ENCODE measurements at places on chromosomes 6 and 20.

GRCh38 chr6:132490478-132491204, 22.3 kb downstream of the STX7 start:
- peak; percentile 27 for DNase-seq

DNA sequence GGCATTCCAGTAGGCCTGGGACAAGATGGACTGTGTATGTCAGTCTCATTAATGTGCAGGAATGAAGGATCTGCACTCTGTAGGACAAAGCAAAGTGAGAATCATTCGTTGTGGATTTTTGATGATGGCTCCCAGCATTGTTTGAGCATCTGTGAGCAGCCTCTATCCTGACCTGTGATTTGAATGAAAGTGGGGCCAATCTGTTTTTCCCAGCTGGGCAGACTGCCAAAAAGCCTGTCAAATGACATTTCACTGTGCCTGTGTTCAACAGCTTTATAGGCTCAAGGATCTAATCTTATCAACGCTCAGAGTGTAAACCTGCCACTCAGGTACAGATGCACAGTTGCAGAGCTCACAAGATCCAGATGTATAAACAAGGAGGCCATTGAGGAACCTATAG, 86.7 kb upstream of the SYNDIG1 start:
- DNase-seq, result no peak

DNA sequence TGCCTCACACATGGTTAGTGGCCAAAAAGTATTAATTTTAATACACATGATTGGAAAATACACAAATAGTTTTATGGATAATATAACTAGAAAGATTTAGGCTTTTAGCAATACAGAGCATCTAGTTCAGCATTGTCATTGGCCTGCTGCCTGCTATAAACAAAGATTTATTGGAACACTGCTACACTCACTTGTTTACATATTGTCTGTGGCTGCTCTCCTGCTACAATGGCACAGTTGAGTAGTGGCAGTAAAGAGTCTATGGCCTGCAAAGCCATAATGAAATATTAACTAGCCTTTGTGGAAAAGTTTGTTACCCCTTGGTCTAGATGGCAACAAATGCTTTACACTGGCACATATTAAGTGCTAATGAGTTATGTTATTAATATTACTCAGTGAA, 37.8 kb downstream of the ZNF451 start:
- no peak for DNase-seq

DNA sequence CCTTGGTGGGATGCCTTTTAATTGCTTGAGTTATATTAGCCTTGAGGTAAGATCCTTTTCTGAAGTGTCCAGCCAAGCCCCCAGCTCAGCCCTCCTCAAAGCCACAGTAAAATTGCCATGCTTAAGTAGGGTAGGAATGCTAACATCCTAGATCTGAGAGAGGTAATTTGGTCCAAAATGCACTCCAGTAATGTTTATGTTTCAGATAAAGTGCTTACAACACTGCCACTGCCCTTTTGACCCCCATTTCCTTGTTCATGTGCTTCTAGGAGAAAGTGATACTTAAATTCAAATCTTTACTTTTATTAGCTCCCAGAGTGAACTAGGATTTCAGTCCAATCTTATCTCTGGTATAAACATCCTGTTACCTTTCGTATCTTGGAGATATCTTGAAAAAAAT, 318.0 kb downstream of the BMP2 start:
- no peak for DNase-seq

- DNase-seq, result no peak
Observed at GRCh38 chr20:24163506-24163905, 174.9 kb upstream of the GGTLC1 start.

GRCh38 chr6:13089296-13089994, 238.9 kb downstream of the TBC1D7 start:
- DNase-seq, result no peak

DNA sequence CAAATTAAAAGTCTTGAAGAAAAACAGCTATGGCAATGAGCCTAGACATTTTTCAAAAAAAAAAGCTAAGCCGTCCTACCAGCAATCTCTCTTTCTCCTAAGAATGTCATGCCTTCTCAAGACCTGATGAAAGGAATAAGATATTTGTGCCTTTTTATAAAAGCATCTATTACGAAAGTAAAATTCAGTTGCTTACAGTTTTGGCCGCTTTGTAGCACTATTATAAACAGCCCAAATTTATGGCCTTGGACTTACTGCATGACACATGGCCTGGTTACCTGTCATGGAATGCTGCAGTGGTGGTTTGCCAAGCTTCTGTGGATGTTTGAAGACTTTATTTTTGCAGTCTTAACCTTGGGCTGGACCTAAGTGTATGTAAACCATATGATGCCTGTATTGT, 22.2 kb upstream of the VAPB start:
- no peak for DNase-seq

GRCh38 chr6:38056361-38056760, 236.8 kb downstream of the ZFAND3 start:
- no peak for DNase-seq

DNA sequence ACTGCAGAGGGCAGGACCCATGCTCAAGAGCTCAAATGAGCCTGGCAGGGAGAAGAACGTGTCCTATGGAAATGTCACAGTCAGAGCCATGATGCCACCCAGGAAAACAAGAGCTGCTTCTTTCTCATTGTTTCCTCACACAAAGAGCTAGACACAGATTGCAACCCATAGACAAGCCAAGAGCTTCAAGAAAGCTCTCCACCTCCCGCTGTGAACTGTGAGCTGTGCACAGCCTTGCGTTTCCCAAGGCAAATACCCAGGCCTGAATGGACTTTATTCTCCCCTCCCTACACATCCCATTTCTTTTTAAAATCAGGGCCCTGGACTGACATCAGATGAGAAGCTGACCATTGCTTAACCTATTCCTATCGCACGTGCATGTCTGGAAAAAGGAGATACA, 388.8 kb downstream of the RNGTT start:
- no peak for DNase-seq

DNA sequence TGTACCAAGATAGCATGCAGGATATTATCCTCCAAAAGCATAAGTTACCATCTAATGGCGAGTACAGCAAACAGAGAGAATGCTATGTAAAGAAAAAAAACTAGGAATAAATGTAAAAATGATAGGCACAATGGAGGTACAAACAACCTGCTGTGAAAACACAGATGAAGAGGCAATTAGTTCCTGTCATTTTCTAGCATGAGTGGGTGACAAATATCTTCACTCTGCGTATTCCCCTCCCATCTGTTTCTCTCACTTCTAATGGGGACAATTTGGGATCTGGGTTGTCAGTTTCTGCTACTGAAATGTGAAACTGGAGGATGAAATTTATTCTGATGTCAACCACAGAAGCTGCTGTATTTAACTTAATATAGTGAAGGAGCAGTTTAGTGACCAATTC, 11.7 kb upstream of the PTPRK start:
- DNase-seq, result no peak

DNA sequence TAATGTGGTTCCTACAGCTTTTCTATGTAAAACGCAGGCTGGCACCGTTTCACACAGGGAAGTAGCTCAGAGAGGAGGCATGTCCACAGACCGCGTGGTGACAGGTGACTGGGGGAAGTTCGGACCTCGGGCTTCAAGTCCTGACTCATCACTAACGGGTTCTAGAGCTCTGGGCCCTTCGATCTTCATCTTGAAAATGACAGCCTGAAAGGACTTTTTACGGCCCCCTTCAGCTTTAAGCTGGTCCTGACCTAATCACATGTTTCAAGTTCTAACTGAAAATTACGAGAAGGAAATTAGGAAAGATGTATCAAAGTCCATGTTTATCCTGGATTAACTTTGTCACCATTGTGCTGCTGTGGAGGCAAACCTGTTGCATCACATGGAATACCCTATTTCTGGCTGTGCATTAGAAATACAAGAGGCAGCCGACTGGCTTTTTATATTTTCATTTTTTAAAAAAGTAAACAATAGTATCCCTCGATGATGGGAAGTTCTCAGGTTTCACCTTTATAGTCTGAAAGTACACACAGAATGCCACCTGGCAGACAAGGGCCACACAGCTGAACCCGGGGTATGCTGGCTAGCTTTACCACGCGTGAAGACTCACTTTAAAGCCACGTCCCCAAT, 2.0 kb downstream of the MAN1A1 start:
- DNase-seq, result no peak

- peak; percentile 86 for DNase-seq
Observed at GRCh38 chr6:9482030-9482738, 932.7 kb downstream of the TFAP2A start.

GRCh38 chr20:12074111-12074655, 156.5 kb downstream of the BTBD3 start:
- no peak for DNase-seq

- DNase-seq, result no peak
Observed at GRCh38 chr6:79946272-79947190, 822 bp downstream of the ELOVL4 start.

DNA sequence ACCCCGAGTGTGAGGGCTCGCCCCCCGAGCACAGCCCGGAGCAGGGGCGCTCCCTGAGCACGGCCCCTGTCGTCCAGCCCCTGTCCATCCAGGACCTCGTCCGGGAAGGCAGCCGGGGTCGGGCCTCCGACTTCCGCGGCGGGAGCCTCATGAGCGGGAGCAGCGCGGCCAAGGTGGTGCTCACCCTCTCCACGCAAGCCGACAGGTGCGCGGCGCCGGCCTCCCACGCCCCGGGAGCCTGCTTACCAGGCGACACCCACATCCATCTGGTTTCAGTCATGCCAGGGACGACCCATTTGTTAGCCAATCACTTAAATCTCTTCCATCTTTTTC, 73.5 kb upstream of the PBOV1 start:
- DNase-seq, result no peak

DNA sequence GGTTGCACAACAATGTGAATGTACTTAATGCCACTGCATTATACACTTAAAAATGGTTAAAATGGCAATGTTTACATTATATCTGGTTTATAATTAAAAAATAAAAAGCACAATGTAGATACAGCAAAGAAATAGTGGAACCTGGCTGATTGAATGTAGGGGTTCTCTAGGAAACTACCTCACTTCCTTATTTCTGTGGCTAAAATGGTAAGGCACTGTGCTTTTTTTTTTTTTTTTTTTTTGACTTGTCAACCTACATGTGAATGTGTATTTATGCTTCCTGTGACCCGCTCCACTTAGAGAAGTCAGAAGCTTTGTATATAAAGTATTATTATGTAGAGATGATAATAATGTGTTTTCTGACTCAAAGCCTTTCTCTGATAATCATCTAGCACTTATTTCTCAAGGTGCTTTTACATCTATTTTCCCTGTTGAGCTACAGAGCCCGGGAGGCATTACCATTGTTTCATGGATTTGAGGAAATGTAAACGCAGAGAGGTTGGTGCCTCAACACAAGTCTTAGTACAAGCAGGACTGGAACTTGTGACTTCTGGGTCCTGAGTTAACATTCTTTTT, 55.0 kb downstream of the SOX4 start:
- DNase-seq, result no peak

- no peak for DNase-seq
Observed at GRCh38 chr20:20872428-20872827, 160.0 kb upstream of the RALGAPA2 start.

DNA sequence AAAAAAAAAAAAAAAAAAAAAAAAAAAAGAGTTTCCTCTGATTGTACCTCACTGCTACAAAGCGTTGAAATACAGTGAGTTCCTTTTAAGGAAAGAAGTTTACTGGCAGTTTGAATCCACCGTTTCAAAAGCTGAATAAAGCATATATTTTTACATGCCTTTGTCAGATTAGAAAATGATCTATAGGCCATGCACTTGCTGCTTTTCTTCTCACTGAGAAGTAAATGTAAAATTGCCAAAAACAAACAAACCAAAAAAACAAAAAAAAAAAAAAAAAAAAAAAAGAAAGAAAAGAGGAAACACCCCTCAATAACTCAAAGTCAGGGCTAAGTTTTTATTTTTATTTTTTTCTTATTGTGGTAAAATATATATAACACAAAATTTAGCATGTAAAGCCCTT, 81.9 kb downstream of the LYRM4 start:
- DNase-seq, result no peak

- DNase-seq, result no peak
Observed at GRCh38 chr6:25253351-25253750, 25.8 kb upstream of the CARMIL1 start.

DNA sequence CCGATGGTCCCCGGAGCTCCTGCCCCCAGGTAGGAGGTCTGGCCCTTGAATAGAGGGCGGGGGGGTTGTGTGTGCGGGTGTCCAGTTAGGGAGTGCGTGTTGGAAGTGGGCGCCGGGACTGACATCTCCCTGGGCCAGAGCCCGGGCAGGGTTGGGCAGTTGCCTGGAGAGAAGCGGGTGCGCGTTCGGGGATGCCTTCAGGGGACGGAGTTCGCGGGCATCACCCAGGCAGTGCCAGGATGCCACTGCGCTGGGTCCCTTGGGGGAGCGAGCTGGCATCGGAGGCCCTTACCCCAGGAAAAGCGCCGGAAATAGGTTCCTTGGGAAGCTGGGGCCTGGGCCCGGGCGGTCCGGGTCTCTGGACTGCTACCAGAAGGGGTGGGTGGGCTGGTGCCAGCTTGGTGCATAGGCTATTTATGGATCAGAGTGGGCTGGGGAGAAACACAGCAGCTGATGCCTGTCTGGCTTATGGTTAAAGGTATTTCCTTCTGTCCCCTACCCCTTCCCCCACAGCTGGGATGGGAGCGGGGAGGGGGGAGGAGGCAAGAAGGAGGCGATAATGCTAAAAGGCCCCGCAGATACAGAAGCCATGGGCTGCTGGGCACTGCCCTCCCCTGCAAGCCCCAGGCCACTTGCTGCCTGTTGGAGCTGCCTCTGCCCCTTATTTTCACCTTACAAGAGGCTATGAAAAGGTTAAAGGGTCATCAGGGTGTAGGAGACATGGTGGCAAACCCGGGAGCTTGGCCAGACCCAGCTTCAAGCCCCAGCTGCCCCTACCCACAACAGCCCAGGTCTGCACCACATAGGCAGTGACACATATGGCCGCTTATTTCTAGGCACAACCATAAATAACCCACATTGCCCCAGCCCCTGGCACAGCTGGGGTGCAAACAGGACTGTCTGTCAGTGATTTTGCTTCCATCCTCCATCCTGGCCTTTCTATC, 638 bp downstream of the PACSIN1 start:
- DNase-seq, result no peak

GRCh38 chr6:97465877-97466561, 183.0 kb upstream of the MMS22L start:
- DNase-seq, result no peak

DNA sequence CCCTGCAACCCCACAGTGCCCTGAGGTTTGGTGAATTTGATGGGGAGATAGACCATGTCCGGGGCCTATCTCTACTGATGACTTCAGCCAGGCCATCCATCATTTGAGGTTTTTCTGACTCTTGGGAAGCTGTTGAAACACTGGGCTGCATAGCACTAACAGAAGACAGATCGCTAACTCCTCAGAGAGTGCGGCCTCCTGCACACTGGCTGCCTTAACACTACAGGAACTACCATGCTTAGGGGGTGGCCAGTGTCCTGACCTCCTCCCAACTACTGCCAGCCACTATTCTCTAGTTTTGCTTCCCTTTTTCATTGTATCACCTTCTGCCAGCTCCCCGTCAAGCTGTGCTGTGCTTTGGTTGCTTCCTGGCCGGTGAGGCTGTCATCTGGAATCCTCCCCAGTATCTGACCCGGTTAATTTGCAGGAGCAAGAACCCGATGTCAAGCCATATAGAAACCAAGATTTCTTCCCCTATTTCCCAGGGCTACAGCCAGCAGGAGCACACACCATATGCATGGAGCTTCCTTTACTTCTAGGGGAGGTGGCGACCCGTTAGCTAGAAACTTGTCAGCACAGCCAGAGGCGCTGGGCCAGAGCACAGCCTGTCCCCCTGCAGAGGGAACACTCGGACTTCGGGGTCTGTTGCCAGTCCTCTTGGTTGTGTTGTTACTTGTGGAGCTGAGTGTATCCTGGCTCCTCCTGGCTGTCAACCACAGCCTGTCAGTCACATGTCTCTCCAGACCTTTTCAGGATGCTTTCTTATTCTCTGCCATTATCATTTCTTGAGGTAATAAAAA, 57.3 kb upstream of the TRAF3IP2 start:
- no peak for DNase-seq

Measured in astrocyte of the cerebellum (primary cell).